ENCODE measurements at places on chromosomes 13 and 19.
A peak's percentile ranks its signal among the peaks of the same experiment; 100 is the strongest.

DNA sequence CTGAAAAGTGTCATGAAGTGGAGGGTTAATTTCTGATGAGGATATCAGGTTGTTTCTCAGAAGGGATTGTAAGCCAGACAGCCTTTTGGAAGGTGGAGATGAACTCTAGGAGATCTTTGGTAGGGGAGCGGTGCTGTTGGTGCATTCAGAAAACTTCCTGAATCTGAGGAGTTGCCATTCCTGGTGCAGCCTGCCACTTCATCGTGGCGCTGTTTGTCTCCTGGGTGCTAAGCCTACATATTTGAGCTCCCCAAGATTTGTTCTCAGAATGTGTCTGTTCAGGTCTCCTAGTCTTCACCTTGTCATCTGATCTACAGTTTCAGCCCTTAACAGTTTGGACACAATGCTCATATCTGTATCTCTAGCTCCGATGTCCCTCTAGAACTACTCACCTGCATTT, 285.6 kb downstream of the MTUS2 start:
- peak; percentile 22 for DNase-seq

GRCh38 chr13:59721926-59722910, 441.5 kb downstream of the DIAPH3 start:
- DNase-seq, result no peak

GRCh38 chr13:86445672-86446071, 646.5 kb upstream of the SLITRK6 start:
- DNase-seq, result no peak

DNA sequence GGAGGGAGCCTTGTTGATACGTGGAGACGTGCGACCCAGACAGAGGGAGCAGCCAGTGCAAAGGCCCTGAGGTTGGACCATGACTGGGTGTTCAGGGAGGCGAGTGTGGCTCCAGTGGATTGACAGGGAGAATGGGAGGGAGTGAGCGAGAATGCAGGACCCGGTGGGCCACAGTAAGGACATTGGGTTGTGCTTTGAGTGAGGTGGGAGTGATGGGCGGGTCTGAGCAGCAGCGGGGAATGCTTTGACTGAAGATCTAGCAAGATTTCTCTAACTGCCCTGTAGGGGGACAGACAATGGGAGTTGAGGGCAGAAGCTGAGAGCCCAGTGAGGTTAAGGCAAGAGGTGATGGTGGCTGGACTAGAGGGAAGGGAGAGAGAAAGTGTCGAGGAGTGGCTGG, 7.7 kb upstream of the NANOS2 start:
- DNase-seq, result no peak

DNA sequence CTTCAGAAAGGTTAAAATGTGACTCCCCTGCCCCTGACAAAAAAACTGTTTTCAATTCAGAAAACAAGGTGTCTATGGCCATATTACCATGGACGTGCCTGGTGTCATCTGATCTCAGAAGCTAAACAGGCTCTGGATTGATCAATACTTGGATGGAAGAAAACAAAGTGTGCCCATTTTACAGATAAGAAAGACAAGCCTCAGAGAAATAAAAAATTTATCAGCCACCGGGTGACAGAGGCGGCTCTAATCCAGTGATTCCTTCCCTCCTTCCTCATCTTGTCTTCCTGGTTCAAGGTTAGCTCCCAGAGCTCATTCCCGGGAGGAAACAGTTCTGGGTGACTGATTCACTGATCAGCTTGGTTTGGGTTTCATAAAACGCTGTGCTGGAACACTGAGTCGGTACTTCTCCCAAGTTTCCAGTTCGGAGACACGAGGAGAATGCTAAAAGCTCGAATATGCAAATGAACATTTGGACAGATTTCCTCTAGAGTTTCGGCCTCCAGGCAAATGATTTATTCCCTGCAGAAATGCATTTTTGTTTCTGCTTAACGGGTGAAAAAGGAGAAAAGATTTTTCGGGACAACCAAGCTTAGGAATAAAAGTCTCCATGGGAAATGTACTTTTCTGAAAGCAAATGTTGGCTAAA, 211.2 kb downstream of the UQCRFS1 start:
- no peak for DNase-seq

GRCh38 chr13:73325723-73326558, 267.1 kb downstream of the KLF5 start:
- no peak for DNase-seq

- DNase-seq, result no peak
Measured at GRCh38 chr13:33355201-33355895, 69.8 kb upstream of the STARD13 start.

DNA sequence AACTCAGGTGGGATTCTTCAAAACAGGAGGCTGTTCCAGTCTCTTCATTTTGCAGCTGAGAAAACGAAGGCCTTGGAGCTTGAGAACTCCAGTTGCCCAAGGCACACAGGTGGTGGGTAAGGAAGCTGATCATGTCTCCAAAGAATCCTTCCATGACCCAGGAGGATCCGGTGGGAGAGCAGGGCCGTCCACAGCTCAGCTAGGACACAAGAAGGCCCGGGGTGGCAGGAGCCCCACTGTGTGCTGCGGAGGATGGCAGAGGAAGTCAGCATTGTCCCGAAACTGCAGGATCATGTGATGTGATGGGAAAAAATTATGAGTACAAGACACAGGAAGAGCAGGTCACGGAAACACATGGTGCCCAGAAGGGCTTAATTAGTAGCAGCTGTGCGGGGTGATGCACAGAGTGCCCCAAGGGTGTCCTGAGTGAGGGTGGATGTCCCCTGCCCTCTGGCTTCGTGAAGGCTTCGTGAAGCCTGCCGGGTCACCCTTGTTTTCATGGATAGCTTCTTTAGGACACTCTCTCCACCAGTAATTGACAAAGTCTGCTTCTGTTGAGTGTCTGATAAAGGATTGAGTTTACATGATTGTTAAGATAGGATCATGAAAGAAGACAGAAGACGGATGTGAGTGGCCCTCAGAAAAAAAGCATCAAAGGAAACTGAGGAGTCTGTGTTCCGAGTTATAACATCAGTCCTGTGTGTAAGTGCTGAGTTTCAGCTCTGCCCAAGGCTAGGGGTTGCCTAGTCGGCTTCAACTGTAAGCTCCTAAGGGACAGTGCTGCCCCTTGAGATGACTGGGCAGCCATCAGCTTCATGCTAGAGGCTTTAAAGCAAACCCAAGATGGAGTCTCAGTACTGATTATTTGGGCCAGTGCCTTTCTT, 33.8 kb upstream of the SACS start:
- no peak for DNase-seq

DNA sequence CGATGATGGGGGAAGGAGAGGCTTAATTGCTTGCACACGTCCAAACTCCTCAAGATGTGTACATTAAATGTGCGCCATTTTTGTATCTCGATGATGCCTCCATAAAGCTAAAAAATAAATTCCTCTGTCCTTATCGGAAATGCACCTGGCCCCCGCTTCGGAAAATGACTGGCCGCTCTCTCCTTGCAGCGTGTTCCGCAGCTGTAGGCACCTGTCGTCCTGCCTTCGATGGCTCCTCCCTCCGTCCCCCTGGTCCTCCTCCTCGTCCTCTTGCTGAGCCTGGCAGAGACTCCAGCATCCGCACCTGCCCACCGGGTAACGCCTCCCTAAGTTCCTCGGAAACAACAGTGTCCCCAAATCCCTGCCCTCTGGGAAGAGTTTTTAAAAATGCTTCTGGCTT, 1.1 kb downstream of the GALP start:
- no peak for DNase-seq

DNA sequence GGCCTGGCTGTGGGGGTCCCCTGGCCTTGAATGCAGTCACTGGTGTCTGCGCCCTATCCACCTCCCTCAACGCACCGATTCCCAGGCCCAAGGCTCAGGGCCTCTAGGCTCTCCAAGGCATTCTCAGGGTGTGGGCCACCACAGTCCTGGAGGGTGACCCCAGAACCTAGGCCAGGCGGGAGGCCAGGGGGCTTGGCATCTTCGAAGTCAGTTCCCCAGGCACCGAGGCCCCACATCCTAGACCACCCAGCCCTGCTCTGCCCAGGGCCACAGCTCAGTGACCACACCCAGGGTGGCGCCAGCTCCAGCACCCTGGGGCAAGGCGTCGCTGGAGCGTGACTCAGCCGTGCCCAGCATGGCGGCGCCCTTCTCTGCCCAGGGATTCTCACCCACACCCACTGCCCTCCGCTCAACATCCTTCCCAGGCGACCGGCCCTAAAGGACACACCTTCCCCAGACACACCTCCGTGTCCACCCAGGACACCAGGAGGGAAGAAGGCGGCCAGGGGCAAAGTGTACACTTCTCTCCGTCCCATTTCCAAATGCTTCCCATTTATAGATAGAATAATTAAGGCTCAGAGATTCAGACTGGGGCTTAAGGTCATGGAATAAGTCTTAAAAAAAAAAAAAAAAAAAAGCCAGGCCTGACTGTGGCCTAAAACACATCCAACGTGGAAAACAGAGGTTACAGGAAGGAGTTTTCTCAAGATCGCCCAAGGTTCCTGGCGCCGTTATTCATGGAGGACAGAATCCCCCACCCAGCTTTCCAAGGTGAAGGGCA, 36.4 kb upstream of the NANOS3 start:
- DNase-seq, result peak; percentile 58

DNA sequence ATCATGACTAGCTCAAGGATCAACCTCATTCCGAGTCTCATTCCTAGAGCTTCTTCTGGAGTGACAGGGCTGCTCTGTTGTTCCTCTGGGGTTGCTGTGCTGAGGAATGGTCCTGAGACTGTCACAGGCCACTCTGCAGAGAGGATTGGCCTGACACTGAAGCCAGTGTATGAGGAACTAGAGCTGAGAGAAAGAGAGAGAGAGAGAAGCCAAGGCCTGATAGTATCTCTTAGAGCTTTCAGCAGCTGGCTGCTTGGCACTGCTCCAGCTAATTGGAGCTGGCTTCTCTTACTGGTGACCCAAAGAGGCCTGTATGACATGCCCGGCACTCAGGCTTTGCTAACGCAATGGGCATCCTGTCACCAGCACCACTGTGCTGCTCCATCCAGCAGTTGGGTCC, 73.4 kb upstream of the FLT1 start:
- no peak for DNase-seq

- no peak for DNase-seq
Measured at GRCh38 chr19:50046649-50047503, 21.1 kb downstream of the ZNF473 start.

DNA sequence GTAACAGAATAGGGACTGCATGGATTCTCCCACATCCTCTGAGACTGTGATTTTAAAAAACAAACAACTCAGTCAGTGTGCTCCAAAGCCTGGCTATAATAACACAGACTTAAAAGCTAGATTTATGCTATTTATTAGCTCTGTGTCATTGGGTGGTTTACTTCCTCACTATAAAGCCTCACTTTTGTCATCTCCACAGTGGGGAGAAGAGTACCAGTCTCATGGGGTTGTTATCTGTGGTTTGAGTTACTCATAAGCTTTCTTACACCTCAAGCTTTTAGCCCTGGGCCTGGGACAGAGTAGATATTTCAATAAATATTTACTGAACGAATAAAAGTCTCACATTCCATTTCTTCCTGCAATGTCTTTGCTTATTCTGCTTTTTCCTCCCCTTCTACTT, 5.3 kb downstream of the RNASEH2B start:
- DNase-seq, result no peak

DNA sequence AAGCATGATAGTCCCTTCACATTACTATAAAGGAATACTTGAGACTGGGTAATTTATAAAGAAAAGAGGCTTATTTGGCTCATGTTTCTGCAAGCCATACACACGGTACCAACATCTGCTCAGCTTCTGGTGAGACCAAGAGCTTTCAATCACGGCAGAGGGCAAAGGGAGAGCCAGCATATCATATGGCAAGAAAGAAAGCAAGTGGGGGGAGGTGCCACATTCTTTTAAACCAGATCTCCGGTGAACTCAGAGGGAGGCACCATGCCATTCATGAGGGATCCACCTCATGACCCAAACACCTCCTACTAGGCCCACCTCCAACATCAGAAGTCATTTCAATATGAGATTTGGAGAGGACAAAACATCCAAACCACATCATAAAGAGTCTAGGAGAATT, 20.3 kb downstream of the XPO4 start:
- no peak for DNase-seq

GRCh38 chr19:48290401-48290770, 20.5 kb downstream of the ZNF114 start:
- DNase-seq, result no peak

GRCh38 chr13:71852736-71853135, 14.3 kb downstream of the DACH1 start:
- DNase-seq, result no peak

DNA sequence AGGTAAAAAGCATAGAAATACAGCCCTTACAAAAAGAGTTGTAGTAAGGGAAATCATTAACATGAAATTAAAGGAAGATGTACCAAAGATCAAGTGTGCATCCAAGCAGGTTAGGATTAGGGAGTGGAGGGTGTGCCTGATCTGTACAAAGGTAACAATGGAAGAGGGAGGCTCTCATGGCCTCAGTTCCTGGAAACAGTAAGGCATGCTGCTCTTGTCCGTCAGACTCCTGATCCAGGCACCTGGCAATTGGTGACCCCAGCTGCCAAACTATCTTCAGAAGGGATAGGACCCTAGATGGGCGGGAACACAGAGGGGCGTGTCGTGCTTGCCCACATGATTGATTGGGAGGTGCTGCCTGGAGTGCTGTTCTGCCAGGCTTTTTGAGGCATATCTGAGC, 4.5 kb downstream of the TEX26 start:
- DNase-seq, result no peak

- DNase-seq, result no peak
Measured at GRCh38 chr19:17109962-17110598, 34.5 kb downstream of the MYO9B start.

DNA sequence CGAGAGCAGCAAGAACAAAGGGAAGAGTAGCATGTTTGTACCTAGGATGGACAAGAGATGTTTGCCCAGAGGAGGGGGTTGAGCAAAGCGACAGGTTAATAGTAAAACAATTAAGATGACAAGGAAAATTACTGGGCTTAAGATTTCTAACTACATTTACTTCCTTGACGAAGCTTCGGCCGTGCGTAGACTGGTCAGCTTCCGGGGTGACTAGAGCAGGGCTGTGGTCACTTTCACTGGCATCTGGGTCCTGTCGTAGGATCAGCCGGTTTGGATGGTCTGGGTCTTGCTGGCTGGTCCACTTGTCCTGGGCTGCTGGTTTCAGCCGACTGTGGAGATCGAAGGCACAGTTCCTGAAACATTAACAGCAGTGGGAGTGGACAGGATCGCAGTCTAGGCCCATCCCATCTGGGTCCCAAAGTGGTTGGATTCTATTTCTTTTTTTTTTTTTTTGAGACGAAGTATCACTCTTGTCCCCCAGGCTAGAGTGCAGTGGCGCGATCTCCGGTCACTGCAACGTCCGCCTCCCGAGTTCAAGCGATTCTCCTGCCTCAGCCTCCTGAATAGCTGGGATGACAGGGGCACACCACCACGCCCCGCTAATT, 5.0 kb upstream of the BSG start:
- no peak for DNase-seq

GRCh38 chr13:110575322-110576069, 14.0 kb upstream of the RAB20 start:
- DNase-seq, result no peak

- DNase-seq, result no peak
Measured at GRCh38 chr19:45917421-45918091, 3.0 kb upstream of the NANOS2 start.

DNA sequence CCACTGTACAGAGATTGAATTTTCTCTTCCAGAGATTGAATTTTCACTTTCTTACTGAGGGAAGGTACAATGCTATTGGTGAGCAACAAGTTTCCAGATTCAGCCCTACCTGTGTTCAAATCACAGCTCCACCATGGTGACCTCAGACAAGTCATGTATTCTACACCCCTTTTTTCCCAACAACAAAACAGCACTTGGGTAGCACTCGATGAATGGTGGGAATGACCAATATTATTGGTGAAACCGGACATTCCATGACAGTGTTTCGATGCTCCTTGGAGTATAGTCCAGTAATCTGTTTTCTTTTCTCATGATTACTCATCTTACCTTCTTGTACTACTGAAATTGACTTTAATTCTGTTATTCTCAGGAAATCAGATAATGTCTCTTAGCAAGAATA, 266.2 kb upstream of the SOX21 start:
- no peak for DNase-seq
